EH (cell line): ENCODE measurements at places on chromosomes 12 and 14.

DNA sequence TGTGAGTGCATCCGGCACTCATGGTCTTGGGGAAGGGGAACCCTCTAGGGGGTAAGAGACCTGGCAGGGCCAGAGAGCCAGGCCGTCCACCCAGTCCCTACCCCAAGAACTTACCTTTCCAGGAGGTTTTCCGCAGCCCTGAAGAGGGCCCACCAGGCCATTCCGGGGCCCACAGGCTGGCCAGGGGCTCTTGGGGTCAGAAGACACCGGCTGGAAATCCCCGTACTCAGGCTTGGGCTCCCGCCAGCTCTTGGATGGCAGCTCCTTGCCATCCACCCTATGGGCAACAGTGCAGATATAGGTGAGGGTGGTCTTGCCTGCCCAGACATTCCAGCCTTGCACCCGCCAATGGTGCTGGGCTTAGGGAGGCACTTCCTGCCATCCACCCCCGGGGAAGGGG lies 34.6 kb downstream of the NCKAP5L start:
- no peak for DNase-seq

DNA sequence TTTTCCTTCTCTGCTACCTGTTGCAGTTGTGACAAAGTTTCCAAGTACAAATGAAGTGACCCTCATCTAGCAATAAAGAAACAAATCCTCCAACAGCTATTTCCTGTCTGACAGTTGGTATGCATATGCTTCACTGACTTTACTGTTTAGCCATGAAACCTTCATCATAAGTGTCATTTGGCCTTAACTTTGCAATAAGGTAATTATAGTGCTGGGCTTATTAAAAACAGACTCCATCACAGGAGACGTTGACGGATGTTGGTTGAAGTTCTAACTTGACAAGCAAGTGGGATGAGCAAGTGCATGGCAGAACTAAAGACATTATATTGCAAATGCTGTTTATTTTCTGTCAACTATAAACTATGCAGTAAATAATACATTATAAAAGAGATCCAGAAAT lies 425.2 kb downstream of the RPS29 start:
- DNase-seq, result no peak

DNA sequence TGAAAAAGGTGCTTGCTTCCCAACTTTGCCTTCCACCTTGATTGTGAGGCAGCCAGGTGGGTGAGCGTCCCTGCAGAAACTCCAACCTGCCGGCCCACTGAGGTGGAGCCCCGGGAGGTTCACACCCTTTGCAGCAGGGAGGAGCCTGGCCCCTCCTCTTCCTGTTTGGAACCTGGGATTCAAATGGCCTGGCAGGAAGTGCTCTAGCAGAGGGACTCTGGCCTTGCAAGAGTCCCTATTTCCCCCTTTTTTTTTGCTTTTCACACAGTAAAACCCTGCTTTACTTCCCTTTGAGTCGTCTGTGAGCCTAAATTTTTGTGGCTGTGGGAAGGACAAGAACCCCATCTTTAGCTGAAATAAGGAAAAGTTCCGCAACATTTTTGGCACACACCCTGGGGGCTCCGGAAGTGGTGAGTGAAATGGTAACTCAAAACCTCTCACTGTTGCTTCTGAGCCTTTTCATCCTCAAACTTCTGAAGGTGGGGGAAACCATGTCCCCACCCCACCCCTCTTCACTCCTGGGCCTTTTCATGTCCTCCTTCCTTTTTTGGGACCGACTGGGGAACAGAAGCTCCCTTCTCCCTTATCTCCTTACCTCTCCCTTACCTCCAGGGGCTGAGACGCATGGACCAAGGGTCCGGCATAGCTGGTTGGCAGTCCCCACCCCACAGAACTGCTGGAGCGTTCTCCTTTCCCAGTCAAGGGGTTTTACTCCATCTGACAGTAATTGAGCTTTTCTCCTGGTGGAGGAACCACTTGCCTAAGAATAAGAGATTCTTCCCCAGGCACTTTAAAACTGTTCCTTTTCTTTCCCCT lies 102.0 kb downstream of the KCNMB4 start:
- no peak for DNase-seq

DNA sequence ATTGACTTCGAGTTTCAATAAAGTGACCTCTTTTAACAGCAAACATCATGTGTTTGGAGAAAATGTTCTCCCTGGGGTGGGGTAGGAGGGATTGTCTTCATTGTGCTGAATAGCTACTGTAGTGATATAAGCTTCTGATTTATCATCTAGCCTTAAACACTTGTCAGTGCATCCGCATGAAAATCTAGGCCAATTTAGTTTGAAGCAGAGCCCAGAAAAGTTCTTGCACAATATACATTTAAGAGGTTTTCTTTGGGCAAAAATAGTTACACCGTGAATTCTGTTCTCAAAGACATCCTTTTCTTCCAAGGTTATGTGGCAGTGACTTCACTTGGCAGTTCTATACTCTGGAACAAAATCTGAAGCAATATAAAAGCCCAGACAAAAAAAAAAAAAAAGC lies 136.0 kb upstream of the IFNG-AS1 start:
- peak; percentile 71 for DNase-seq

DNA sequence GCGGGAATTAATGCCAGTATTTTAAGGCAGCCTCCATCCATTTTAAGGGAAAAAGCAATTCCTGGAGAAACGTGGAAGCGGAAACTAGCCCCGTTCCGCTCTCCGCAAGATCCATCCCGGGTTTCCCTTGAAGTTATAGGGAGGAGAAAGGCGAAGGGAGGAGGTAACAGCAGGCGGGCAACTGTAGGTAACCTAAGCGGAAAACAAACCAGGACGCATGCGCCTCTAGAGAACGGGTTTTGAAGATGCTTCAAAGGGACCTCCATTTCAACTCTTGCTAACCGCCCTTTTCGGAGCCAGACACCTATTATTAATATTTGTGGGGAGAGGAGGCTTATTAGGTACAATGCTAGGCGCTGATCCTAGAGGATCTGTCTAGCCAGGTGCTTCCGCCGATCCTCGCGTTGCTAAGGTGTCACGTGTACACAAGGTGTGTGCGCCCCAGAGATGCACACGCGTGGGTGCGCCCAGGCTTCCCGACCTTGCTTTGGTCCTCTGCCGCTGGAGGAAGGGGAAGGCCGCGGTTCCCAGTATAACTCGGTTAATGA lies 6.2 kb downstream of the TBX5 start:
- DNase-seq, result peak; percentile 97

- DNase-seq, result peak; percentile 28
Measured at GRCh38 chr14:96184737-96185136, 19.9 kb upstream of the BDKRB2 start.

GRCh38 chr14:100813291-100813690 lies 12.6 kb upstream of the MEG3 start:
- no peak for DNase-seq

- peak; percentile 30 for DNase-seq
Measured at GRCh38 chr14:74945261-74945851, 10.0 kb downstream of the PGF start.

GRCh38 chr12:43336962-43337555 lies 214.9 kb downstream of the ADAMTS20 start:
- DNase-seq, result peak; percentile 51

DNA sequence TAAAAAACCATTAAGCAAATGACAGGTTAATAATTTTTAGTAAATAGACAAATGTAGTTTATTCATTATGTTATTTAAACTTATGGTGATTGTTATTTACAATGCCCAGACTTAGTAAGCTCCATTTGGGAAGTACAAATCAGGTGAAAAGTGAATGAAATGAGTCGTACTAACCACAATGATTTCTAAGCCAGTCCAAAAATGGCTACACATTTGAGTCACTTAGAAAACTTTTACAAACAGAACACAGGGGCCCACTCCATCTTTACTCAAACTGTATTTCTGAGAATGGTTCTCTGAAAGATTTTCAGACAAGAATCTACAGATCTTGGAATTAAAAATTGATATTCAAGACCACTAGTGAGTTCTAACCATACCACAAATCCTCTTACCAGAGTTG lies 653.3 kb upstream of the MIS18BP1 start:
- no peak for DNase-seq

- DNase-seq, result no peak
Measured at GRCh38 chr12:66323017-66323416, 20.7 kb downstream of the HELB start.

DNA sequence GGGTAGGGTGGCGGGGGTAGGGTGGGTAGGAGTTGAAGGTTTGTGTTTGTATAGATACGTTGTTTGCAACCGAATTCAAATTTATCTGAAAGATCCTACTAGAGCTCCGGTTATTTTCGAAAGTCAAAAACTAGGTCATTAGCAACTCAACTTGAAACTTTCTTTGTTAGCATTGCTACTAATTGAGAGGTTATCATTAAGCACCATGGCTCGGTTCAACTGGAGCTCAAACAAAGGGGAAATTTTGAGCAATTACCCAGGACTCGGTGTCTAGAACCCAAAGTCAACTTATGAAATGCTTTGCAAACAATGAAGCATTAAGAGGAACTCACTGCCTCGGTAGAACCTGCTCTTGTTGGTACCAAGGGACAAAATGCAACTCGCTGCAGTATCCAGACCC lies 207.7 kb downstream of the BCAT1 start:
- no peak for DNase-seq

GRCh38 chr14:78403278-78403815 lies 233.2 kb downstream of the NRXN3 start:
- no peak for DNase-seq

GRCh38 chr12:92973614-92974013 lies 44.5 kb upstream of the EEA1 start:
- DNase-seq, result peak; percentile 74

DNA sequence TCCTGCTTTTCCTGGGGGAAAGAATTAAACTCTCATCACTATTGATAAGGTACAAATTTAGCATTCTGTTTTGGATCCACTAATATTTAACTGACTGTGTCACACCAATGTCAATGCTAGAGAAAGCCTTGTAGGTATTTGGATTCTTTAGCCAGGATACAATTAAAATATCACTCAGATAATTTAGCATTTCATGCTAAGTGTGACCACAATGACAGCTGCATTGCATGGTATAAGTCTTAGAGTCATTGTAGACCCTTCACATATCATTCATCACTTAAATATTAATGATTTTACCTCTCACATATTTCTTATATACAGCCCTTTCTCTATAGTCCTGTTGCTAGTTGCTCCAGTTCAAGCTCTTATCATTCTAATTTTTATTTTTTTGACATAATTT lies 85.3 kb upstream of the ATP2B1 start:
- no peak for DNase-seq

DNA sequence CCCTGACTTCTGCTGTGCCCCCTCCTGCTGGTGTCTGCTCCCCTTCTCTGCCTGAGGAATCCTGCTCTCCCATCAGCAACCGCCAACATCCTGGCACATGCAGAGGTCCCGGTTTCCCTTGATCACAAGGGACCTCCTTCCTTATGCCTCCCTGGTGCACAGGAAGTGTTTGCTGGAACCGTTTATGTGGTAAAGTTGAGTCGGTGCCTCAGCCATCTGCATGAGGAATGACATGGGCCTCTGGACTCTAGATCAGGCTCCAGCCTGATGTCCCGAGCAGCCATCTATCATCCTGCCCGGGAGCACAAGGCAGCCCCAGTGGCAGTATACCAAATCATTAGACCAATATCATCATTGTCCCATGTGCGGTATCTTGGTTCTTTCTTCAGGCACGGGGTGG lies 90.4 kb downstream of the BORCS5 start:
- peak; percentile 31 for DNase-seq

DNA sequence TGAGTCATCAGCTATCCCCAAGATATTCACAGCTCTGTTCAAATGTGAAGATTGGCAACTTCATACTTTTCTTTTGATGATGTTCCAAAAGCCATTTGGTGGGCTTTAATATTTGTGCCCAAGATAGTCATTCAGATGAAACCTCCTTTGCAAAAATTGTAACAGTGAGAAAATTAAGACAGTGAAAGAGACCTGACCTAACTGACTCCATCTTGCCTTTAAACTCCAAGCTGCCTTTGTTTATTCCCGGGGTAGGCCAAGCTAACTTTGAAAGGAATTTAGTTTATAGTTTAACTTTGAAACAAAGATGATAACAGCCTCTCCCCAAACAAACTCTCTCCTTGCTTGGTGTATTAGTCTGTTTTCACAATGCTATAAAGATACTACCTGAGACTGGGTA lies 221.1 kb downstream of the KTN1 start:
- DNase-seq, result no peak

DNA sequence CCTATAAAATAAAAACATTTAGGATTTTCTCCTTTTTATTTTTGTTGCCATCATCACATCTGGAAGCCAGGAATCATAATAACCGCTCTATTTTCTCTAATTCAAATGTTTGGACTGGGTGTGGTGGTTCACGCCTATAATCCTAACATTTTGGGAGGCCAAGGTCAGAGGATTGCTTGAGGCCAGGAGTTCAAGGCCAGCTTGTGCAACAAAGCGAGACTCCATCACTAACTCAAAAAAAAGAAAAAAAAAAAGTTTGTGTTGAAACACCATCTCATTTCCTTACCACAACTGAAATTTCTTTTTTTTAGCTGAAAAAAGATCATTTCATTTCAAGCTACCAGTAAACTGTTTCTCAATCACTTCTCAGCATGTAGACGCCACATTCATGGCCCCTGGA lies 8.8 kb upstream of the BAZ1A start:
- DNase-seq, result no peak
